ENCODE measurements at places on chromosomes 7 and 10.

DNA sequence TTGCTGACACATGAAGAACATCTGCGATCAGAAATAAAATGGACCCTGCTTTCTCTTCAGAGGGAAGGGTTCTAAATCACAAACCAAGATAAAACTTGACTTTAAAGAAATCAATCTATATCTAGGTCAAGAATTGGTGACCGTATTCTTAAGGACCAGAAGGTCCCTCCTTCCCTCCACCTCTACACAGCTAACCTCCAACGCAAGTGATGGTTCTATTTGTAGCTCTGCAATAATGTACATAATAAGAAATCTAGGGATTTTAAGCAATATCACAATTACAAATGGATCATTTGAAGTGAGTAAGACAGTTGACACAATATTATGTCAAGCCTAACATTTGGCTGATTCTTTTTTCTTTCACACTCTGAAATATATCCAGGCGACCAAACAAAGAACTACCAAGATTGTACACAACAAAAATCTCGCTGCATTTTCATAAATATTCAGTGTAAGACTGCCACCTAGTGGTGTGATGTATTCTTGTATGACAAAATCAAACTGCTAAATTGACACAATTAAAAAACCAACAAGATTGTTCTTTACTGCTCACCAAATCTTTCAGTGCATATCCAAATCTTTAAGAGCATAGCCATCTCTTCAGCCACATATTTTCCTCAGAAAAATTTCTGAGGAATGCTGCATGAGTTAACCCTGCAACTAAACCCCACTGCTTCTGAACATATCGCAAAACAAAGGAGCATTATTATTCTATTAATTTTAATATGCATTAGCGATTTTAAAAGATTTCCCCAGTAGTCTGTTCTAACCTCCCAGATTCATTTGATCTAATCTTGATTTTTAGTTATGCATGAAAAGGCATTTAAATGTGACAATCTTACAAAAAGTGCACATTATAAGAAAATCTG, 44.5 kb downstream of the ICA1 start:
- no peak for DNase-seq

GRCh38 chr10:119233821-119234220, 26.4 kb downstream of the GRK5 start:
- no peak for DNase-seq

GRCh38 chr10:85527616-85528317, 838.8 kb downstream of the GRID1 start:
- DNase-seq: no peak

- DNase-seq: no peak
Observed at GRCh38 chr7:45114926-45115325, 3.4 kb upstream of the TBRG4 start.

DNA sequence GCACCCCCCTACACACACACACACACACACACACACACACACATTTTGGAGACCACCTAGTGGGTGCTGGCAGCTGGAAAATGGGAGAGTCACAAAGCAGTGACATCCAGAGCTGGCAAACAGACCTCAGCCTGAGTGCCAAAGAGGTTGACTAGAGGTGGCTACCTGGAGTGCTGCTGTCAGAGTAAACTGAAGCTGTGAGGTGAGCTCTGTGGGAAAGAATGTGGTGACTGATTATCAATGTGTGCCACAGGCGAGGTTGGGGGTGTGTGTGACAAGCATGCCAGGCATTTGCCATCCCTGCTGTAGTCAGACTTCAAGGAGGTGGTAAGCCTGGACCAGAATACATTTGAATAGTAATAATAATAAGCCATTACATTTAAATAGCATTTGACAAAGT, 120.6 kb downstream of the SLIT1 start:
- no peak for DNase-seq

GRCh38 chr7:143376396-143376795, 4.7 kb upstream of the ZYX start:
- no peak for DNase-seq

- no peak for DNase-seq
Observed at GRCh38 chr10:15202639-15203038, 34.1 kb upstream of the NMT2 start.

DNA sequence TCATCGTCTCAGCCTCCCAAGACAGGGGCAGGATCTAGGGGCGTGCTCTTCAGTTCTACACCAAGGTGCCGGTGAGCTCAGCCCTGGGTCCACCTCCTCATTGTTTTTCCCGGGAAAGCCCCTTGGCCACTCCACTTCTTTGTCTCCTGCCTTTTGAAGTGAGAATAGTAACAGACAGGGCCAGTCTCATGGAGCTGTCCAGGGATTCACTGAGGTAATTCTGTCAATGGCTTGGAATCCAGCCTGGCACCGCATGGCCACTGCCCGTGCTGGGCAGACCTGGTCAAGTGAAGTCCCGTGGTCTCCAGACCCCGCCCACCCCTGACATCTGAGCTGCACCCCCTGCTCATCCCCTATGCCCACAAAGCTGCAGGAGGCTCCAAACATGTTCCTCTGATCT, 138.9 kb downstream of the TNS3 start:
- no peak for DNase-seq

GRCh38 chr10:22761569-22762220, 47.3 kb upstream of the PIP4K2A start:
- no peak for DNase-seq

DNA sequence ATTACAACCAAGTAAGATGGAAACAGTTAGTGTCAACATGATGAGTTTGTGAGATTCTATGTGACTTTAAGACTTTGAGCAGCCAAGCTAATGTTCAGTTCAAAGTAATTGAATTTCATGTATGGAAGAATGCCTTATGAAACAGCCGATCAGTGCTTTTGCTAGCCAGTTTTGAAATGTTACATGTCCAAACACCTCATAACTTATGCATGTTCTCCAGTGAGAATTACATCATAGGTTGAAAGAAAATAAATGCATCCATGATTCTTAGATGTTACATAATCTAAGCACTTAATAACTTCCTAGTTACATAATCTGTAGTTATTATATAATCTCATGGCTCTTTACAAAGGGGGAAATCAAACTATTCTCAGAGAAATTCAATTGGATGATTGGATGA, 211.3 kb downstream of the BICC1 start:
- DNase-seq: no peak

GRCh38 chr7:141679014-141679413, 23.0 kb downstream of the DENND11 start:
- no peak for DNase-seq

GRCh38 chr7:75042286-75042685, 31.3 kb downstream of the RCC1L start:
- DNase-seq: no peak

DNA sequence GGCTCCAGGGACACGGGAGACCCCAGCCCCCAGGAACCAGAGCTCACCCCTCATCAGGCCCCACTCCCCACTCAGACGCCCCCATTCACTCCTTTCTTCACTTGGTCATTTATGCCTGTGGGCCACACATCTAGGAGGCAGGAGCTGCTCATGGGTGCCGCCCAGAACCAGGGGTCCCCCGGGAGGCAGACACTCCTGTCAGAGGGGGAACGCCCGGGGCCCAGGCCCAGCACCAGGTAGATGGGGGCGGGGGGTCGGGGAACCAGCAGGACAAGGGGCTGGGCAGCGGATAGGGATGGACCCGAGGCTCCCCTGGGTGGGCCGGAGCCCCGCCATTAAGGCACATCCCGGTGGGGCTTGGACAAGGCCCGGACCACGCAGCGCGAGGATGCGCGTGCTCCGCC, 11.8 kb downstream of the CALY start:
- DNase-seq: no peak

GRCh38 chr7:80785276-80785675, 133.6 kb downstream of the SEMA3C start:
- no peak for DNase-seq

DNA sequence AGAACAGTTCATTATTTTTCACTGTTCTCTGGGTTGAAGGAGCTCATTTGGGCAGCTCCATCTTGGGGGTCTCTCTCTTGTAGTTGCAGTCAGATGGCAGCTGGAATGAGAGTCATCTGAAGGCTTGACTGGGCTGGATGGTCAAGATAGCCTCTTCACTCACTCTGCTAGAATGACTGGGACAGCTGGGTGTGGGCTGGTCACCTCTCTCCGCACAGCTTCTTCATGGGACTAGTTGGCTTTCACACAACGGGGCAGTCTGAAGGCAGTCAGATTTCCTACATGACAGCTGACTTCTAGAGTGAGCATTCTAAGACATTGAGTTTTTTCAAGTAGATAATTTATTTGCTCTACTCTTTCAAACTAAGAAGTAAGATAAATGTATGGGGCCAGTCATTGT, 13.1 kb downstream of the PLEKHA1 start:
- no peak for DNase-seq

GRCh38 chr10:77823811-77824542, 102.6 kb downstream of the DLG5 start:
- no peak for DNase-seq

DNA sequence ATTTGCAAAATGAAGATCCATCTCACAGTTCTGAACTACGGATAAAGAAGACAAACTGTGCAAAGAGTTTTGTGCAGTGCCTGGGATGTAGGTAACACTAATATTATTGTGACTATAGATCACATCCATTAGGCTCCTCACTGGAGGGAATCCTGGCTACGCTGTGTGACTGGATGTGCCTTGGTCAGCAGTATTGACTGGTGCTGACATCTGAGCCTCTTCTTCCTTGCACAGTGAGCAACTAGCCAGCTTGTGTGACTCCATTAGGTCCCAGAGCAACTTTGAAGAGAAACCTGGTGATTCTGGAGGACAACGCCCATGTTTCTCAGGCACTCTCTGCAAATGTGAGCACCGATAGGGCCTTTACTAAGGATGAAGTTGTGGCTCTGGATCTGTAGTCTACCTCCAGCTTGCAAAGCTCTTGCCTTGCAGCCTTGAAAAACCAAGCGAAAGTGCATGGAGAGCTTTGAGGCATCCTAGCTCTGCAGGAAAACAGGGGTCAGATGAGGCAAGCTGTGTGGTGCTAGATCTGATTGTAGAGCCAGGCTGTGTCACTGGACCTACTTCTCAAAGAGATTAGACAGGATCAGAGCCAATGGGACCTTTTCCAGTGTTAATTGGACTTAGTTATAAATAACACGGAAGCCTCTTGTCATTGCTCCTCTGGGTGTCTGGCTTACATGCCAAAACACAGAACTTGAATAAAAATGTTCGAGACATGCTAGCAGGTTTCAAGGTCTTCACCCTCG, 303.6 kb upstream of the LYZL1 start:
- DNase-seq: no peak

- DNase-seq: no peak
Observed at GRCh38 chr10:85612833-85613232, 753.8 kb downstream of the GRID1 start.

DNA sequence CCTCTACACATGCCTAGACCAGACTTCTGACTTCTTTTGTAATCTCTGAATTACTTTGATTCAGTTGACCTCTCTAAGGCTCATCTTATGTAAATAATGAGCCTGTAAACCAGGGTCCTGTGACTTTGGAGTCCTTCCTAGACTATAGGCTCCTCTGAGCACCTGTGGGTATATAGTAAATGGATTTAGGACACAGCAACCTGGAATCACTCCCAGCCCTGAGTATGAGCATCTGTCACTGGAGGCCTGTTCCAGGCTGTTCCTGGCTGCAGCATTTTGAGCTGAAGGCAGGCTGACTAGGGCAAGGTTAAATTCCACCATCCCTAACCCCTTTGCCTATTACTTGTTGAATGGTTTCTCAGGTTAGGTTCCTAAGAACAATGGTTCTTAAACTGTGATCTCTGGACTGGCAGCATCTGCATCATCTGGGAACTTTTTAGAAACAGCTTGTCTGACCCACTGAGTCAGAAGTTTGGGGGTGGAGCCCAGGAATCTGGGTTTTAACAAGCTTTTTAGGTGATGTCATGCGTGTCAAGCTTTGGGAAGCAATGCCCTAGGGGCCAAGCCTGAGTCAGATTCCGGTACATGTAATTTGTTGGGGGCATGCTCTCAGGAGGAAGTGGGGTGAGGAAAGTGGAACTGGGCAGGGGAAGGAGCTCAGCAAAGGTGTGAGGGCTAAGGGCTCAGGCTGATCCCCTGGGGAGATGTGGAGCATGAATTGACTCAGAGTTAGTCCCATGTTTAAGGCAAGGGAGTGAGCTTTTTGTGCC, 28.2 kb downstream of the MINDY4 start:
- DNase-seq: peak; percentile 78

- DNase-seq: no peak
Observed at GRCh38 chr7:127632276-127632910, 14.5 kb upstream of the PAX4 start.

DNA sequence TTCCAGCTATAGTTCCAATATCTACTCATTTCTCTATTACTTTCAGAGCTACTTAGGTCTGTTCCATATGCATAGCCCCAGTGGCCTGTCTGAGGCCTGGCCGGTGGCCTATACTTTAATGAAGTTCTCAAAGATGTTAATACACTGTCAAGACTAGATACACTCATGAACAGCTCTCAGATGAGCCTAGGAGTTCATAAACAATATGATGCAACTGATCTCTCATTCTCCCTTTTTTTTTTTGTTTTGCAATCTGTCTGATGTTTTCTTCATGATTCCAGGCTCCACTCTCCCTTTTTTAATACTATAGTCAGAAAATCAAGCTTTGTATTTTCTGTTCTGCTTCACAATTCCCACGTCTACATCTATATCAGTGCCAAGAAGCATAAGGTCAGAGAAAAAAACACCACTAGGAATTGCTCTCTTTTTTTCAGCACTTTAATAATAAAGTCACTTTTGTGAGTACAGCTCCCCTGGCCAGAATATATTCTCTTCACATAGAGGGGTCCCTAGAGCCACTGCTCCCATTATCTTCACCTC, 321.0 kb downstream of the C7orf25 start:
- DNase-seq: no peak

DNA sequence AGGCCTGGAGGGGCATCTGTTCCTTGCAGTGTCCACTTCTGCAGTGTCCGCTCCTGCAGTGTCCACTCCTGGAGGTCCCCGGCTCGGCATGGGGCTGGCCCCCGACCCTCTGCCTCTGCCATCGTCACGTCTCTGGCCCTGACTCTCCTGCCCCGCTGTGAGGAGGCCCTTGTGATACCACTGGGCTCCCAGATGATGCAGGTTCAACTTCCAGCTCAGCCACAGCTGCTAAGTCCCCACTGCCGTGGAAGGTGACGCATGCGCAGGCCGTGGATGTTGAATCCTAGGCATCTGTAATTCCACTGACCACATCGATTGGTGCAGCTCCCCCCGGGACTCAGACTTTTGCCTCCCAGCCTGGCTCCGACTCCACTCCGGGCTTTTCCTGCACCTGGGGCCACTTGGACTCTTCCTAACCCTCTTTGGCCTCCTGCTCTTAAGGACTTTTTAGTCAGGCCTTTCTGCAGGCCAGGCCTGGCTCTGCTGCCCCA, 95.1 kb downstream of the GLRX3 start:
- DNase-seq: no peak

GRCh38 chr10:124231168-124232155, 138.1 kb upstream of the CHST15 start:
- DNase-seq: no peak
